WTC11 (cell line): ENCODE measurements at places on chromosomes 2 and 18. TPM values are rescaled to one million over a fixed set of nuclear protein-coding genes. Genes with fewer than 3 reads are reported as not detected.
A peak's percentile ranks its signal among the peaks of the same experiment; 100 is the strongest.

GRCh38 chr2:48510329-48510728 is 19.6 kb upstream of the STON1 start:
- DNase-seq, result no peak

DNA sequence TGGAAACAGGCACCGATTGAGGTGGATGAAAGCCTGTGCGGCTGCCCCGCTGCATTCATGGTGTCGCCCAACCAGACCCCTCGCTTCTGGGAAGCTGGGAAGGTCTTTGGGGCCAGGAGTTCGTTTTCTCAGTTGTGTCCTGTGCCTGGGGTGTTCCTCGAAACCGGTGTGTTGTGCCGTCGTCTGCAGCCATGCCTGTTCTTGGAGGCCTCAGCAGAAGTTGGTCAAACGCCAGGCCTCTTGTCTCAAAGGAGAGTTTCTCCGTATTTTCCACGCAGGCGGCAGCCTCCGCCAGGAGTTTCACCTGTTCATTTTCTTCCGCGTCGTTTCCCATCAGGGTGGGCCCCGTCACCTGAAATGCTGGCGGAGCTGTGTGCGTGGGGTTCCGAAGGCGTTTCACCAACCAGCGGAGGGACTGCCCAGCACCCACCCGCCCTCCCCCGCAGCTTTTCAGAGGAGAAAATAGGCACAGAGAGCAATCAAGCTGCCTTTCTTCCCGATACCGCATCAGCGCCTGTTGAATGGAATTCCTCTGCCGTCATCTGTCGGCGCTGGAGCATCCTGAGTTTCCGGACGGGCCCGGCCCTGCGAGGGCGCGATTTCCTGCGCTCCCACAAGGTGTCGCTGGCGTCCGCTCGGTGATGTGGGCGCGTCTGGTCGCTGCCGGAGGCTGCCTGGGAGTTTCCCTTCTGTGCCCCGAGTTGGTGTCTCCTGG is 17.0 kb upstream of the NFATC1 start:
- peak; percentile 92 for DNase-seq

GRCh38 chr18:75727456-75727855 is 300.0 kb upstream of the SMIM21 start:
- DNase-seq, result peak; percentile 80

- no peak for DNase-seq
These were observed 102.9 kb upstream of the EPB41L3 start for GRCh38 chr18:5646739-5647138.

DNA sequence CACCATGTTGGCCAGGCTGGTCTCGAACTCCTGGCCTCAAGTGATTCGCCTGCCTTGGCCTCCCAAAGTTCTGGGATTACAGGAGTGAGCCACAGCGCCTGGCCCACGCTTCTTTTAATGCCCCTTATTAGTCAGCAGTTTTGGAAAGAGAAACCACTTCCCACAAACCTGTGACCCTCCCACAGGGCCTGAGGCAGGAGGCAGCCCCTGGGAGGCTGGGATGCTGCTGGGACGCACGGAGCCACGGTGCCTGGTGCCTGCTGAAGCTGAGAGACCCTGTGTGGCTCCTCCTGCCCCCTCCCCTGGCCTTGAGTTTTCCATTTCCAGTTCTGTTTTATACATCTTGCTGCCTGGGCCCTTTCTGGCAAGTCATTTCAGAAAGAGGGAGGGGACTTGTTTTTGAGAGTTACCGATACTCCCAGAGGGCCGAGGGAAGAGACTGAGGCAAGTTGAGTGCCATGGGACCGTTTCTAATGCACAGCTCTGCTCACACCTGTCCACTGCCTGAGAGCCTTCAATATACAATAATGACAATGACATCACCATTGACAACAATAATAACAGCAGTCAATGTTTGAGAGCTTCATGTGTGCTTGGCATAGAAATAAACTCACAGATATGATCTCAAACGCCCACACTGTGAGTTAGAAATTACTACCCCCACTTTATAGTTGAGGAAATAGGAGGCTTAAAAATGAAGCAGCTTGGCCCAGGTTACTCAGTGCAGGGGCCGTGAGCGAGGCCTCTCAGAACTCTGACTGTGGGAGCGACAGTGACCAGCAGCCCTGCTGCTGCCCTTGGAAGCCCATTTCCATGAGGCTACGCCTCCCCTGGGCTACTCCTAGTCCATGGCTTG is 78.1 kb upstream of the YWHAQ start:
- no peak for DNase-seq

DNA sequence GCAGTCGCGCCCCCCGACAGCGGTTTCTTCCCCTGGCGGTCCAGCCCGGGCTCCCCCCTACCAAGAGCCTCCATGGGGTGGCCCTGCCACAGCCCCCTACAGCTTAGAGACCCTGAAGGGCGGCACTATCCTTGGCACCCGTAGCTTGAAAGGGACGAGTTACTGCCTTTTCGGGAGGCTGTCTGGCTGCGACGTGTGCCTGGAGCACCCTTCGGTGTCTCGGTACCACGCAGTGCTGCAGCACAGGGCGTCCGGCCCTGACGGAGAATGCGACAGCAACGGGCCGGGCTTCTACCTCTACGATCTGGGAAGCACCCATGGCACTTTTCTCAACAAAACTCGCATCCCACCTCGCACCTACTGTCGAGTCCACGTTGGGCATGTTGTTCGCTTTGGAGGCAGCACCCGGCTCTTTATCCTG is 475 bp downstream of the SLC4A1AP start:
- DNase-seq, result no peak

GRCh38 chr2:47767497-47767844 is 15.5 kb upstream of the MSH6 start:
- DNase-seq, result no peak

DNA sequence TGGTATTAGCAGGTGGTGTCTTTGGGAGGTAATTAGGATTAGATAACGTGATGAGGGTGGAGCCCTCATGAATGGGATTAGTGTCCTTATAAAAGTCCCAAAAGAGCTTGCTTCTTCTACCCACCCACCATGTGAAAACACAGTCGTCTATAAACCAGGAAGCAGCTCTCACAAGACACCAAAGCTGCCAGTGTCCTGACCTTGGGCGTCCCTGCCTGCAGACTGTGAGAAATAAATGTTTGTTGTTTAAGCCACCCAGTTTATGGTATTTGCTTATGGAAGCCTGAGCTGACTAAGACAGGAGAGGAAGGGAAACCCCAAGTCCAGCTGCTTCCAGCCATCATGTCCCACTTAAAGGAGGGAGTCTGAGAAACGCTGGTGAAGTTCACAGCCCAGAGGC is 13.6 kb downstream of the ADI1 start:
- no peak for DNase-seq

DNA sequence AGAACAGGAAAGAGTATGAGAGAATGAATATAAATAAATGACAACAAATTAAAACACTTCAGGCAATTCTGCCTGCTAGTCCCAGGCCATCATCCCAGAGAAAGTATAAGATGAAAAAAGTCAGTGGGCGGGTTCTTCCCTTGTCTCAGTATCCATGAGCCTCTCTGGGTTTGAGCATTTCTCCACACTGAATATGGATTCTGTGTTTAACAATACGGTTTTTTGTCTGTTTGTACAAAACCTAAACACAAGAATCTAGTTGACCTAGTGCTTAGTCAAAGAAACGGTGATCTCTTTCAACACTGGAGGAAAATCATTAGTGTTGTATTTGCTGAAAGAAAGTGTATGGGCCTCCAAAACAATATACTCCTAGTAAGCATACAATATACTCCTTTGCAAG is 10.0 kb downstream of the SUCLG1 start:
- DNase-seq, result no peak

GRCh38 chr2:46045888-46046287 is 251.3 kb upstream of the EPAS1 start:
- no peak for DNase-seq

DNA sequence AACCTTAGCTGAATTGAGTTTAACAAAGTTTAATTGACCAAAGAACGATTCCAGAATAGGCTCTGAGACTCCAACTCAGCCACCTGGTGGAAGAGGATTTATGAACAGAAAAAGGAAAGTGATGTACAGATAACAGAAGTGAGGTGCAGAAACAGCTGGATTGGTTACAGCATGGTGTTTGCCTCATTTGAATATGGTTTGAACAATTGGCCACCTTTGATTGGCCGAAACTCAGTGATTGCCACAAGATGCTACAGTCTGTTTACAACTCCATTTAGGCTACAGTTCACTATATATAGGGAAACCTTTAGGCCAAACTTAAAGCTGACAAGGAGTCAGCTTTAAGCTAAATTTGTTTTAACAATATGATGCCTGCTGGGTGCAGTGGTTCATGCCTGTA is 28.1 kb upstream of the SLC35G4 start:
- DNase-seq, result no peak

DNA sequence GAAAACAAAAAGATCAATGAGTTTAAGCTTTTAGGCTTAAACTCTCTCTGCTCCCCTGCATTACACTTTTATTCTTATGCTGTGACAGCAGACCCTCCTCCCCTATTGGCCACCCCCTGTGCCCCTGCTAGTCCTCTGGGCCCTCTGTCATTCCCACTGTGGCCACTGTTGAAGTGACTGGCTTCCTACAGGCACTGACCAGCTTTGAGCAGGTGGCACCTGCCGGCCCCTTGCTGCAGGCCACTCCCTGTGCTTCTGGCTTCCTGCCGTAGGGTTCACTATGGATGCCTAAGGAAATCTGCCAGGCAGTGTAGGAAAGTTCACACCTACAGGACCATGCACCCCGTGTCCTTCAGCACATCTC is 156.5 kb upstream of the L3MBTL4 start:
- DNase-seq, result no peak

DNA sequence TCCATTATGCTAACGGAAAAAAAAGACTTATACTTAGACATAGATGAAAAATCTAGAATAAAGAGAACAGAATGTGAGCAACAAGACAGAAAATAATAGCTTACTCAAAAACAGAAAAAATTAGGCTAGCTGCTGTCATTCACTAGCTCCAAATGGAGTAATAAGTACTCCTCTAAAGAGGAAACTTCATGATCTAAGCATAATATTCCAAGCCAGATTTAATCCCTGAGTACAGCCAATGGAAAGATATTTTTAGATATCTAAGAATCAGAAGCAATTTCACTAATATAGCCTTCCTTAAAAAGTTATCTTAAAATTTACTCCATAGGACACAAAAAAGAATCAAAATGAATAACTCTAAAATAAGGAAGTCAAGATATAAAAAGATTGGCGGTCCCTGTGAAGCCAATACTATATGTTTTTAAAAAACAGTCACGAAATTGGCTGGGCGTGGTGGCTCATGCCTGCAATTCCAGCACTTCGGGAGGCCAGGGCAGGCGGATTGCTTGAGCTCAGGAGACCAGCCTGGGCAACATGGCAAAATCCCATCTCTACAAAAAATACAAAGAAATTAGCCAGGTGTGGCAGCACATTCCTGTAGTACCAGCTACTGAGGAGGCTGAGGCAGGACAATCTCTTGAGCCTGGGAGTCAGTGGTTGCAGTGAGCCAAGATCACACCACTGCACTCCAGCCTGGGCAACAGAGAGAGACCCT is 123.2 kb upstream of the BCL2L11 start:
- DNase-seq, result no peak

GRCh38 chr2:216773072-216773471 is 77.7 kb upstream of the IGFBP5 start:
- no peak for DNase-seq

DNA sequence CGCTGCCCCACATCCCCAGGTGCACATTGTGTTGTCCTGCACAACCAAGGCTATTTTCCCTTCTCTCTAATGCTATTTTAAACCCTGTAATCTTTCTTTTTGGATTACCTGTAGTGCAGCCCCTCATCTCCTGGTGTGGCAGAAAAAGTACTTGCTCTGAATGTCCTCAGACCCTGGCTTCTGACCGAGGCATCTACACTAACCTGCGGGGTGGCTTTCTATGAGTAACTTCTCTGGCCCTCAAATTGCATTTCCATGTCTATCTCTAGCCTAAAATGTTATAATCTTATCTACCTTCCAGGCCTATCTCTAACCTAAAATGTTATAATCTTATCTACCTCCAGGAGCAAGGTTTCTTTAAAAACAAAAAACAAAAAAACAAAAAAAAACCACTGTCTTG is 18.2 kb upstream of the SP5 start:
- no peak for DNase-seq

DNA sequence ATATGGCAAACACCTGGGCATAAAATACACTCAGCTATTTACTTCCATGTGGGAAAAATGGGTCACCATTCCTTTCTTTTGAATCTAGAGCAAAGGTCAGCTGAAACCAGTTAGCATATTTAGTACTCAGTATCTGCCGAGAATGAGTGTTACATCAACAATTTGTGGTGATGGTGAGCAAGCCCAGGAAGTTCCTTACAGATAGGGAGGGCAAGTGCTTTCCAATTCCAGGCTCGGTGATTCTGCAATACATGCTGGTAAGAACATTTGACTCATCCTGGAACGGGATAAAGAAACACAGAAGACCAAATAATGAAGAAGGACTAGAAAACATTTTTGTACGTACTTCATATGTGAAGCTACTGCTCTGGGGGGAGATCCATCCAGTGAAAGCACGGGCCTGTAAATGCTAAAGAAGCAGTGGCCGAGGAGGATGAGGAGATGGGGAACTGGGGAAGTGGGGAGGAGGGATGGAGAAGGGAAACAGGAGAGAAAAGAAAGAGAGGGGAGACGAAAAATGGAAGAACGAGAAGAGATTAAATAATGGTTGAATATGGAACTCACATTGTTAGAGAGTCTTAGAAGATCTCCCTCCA is 251.9 kb downstream of the TTC32 start:
- no peak for DNase-seq

DNA sequence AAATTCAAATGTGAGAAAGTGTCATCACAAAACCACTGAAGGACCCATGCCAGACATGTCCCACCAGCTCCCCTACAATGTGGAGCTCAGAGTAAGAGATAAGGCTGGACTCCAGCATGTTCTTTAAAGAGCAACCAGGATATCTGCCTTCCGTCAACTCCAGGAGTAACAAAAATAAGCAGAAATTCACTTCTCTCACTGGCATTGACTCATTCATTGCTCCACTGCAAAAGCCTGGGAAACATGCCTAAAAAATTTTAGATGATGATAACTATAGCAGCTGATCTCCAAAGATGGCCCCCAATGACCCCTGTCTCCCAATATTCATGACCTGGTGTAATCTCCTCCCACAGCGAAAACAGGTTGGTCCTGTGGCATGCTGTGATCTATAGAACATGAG is 314.5 kb downstream of the NCKAP5 start:
- DNase-seq, result no peak

GRCh38 chr2:102114290-102114721 is 28.2 kb upstream of the IL1R1 start:
- DNase-seq, result no peak

Gene ITGAV
- 26.5 to 30.0 TPM (median 27.7 TPM) in 3 replicates for total RNA-seq

Gene TMEM198
- 7.1 to 8.1 TPM (median 7.3 TPM) in 3 replicates for total RNA-seq

Gene NPAS2
- total RNA-seq, result 1.9 to 3.7 TPM (median 2.6 TPM) in 3 replicates

Gene INHA
- total RNA-seq, result 1.1 to 1.8 TPM (median 1.4 TPM) in 3 replicates

Gene PRSS56
- not detected in 3 replicates for total RNA-seq

Gene C1GALT1C1L
- 0.16 to 0.46 TPM (median 0.44 TPM) in 3 replicates for total RNA-seq

Gene LRRC30
- not detected in 3 replicates for total RNA-seq

Gene SEMA4C
- 80.0 to 81.6 TPM (median 80.4 TPM) in 3 replicates for total RNA-seq

Gene ICOS
- total RNA-seq, result 0.07 to 0.11 TPM (median 0.11 TPM) in 3 replicates

Gene PSMA8
- total RNA-seq, result not detected in 3 replicates
